ENCODE measurements at places on chromosomes 12 and 14.

- DNase-seq, result peak; percentile 56
These were observed 164.5 kb downstream of the SLC38A4 start for GRCh38 chr12:46661110-46661845.

DNA sequence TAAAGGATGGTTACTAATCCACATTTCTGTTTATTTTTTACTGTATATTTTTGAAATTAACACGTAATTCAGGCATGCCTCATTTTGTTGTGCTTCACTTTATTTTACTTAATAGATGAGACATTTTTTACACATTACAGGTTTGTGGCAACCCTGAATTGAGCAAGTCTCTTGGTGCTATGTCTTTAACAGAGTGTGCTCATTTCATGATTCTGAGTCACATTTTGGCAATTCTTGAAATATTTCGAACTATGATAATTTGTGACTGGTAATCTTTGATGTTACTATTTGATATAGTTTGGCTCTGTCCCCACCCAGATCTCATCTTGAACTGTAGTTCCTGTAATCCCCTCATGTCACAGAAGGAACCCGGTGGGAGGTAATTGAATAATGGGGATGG, 1120.5 kb upstream of the FLRT2 start:
- DNase-seq, result no peak

- no peak for DNase-seq
These were observed 110.2 kb downstream of the PLEKHA5 start for GRCh38 chr12:19239616-19240234.

DNA sequence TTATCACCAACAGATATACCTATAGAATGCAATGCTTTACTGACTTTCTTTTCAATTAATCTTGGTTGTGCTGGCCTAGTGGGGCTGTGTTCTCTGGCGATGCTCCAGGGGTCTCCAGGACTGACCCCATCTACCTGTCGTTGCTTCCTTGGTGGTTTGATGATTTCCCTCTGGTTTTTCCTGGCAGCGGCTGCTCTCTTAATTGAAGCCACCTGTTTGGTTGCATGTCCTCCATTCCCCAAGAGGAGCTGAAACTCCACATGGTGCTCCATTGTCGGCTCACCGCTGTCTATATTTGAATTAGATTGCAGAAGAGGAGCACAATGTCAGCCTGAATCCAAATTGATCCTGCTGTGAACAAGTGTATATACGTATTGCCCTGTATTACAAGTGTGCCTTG, 7.1 kb upstream of the IFNG-AS1 start:
- no peak for DNase-seq

GRCh38 chr12:28121899-28122655, 68.2 kb upstream of the CCDC91 start:
- no peak for DNase-seq

DNA sequence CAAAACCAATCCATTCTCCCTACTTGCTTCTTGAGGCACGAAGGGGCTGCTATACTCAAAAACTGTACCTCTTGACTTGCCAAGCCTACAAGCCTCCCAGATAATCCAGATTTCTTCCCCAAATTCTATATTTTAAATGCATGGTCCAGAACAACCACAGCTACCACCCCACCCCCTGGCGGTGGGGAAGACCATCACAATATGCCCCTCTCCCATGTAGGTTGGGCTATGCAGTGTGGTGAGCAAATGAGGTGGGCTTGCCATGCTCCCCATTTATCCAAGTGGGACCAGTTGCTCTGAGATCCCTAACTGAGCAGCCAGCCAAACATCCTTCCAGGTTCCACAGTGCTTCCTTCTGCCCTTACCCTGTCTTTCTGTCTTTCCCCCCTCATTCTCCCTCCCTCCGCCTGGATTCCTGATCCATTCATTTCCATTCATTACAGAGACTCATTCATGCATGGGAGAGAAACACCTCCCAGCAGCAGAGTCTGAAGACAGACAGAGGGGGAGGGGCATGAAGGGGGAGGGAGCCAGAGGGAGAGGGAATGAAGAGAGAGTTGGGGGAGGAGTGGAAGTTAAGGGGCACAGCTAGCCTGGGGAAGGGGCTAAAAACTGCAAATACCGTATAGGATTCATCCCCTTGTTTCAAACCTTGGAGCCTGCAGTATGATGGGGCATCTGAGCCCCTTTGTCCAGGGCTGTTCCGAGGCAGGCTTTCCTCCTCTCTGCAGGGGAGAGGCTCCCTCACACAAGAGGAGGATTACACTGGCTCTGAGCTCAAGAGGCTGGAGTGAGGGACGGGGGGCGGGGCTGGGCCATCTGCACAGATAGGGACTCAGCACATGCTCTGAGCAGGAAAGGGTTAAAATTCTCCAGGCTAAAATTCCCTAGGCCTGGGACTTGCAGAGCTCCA, 4.4 kb downstream of the ZNF219 start:
- DNase-seq, result peak; percentile 89

GRCh38 chr12:68514807-68515411, 95.8 kb upstream of the RAP1B start:
- no peak for DNase-seq

DNA sequence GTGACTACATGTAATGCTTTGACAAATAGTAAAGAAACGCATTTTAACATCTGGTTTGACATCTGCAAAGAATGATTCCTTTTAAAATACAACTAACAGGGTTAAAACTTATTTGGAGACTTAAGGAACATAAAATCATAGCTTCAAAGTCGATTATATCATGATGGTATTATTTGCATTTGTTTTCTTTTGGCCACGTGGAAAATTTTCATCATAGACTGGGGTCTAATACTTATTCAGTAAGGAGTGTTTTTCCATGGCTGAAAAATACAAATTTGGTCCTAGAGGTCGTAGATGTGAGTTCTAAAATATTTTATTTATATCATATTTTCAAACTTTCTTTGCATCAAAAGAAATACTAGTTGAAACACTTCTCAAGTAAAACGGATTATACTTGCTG, 31.5 kb upstream of the LMNTD1 start:
- no peak for DNase-seq

DNA sequence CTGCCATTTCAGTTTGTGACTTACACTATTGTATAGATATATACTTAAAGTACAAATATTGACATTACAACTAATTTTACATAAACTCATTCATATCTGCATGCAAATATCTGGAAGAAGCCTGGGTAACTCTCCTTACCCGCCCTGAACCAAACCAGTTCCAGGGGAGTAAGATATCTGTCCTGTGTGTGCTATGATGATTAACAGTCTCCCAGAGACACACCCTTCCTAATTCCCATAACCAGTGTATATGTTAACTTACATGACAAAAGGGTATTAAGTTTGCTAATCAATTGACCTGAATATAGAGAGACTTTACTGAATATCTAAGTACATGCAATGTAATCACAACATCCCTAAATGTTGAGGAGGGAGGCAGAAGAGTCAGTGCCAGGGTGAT, 23.0 kb downstream of the PRB3 start:
- no peak for DNase-seq

GRCh38 chr12:10238526-10238925, 25.8 kb downstream of the GABARAPL1 start:
- no peak for DNase-seq

DNA sequence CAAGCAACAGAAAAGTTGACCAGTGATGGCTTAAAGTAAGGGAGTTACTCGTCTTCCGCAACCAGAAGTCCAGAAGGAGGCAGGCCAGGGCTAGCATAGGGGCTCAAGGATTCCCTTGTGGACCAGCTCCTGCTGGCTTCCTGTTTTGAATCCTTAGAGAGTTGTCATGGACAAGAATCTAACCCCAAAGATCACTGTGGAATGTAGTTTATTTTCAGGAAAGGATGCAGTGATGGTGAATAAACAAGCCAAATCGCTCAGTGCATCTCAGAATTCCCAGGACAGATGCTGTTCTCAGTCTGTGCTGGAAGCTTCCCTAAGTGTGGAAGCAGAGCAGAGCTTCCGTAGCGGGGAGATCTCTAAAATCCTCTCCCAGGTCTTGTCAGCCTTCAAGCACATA, 311.3 kb downstream of the C12orf75 start:
- no peak for DNase-seq

DNA sequence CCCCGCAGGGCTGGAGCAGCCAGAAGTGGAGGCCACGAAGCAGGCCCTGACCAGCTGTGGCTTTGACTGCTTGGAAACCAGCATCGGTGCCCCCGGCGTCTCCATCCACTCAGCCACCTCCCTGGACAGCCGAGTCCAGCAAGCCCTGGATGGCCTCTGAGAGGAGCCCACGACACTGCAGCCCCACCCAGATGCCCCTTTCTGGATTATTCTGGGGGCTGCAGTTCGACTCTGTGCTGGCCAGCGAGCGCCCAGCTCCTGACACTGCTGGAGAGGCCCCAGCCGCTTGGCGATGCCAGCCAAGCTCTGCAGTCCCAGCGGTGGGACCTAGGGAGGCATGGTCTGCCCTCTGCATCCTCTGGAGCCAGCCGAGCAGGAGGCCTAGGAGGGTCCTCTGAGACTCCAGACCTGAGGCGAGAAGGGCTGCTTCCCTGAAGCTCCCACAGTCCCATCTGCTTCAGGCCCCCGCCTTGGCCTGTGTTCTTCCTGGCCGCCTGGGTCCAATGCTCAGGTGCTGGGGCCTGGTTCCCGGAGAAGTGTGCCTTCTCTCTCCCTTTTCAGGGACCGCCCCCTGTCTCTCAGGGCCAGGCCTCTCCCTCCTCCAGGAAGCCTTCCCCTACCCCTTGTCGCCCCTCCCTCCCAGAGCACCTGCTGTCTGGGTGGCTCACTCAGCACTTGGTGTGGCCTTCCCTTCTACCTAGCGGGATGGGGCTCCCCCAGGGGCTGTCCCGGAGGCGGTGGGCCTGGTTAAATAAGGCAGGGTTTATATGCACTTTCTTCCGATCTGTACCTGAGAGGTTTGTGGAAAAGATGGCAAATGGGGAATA, 23.0 kb downstream of the MVK start:
- DNase-seq, result peak; percentile 43

DNA sequence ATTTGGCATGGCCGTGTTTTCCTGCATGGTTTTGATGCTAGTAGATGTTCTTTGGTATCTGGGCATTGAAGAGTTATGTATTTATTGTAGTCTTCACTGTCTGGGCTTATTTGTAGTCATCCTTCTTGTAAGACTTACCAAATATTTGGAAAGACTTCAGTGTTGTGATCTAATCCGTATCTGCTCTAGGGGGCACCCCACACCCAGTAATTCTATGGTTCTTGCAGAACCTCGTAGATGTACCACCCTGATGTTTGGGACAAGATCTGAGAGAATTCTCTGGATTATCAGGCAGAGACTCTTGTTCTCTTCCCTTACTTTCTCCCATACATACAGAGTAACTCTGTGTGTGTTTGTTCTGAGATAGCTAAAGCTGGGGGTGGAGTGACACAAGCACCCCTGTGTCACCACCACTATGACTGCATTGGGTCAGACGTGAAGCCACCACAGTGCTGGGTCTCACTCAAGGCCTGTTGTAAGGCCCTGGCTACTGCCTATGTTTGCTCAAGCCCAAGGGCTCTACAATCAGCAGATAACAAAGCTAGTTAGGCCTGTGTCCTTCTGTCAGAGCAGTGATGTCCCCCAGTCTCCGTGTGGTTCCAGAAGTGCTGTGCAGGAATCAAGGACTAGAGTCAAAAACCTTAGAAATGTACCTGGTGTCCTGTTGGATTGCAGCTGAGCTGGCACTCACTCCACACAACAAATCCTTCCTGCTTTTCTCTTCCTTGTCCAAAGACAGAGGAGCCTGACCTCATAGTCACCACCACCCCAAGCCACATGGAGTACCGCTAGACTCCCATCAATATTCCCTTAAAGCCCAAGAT, 9.6 kb downstream of the RDH16 start:
- DNase-seq, result no peak

GRCh38 chr12:70309348-70309747, 56.7 kb upstream of the KCNMB4 start:
- DNase-seq, result no peak

DNA sequence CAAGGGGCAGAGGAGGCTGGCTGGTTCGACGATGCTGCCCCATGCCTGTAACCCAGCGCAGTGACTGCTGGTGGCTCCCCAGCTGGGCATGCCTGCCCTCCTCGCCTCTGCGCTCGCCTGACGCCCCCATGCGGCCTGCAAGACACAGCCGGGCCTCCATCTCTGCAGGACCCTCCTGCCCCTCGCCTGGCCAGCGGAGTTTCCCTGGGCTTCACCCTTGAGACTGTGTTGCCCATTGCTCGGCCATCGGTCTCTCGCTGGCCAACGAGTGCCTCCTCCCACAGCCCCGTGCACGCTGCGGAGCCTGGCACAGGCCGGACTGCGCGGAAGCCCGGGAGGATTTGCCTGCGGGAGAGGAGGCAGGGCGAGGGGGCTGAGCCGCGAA, 17.6 kb downstream of the ASPG start:
- no peak for DNase-seq

DNA sequence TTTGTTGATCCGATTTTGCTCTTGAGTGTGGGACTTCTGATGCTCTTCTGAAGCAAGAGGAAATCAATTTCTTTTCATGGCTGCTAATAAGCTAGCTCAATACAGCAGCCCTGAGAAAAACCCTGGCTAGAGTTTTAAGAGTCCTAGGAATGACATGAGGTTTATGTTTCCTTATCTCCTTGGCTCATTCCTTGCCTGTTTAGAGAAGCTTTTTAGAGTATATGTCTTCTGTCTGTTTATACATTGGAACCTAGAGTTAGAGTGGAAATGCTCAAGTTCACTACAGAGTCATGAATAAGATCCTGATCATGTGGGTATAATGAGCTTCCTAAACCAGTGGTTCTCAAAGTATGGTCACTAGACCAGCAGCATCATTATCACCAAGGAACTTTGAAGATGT, 34.5 kb downstream of the SMOC1 start:
- no peak for DNase-seq

DNA sequence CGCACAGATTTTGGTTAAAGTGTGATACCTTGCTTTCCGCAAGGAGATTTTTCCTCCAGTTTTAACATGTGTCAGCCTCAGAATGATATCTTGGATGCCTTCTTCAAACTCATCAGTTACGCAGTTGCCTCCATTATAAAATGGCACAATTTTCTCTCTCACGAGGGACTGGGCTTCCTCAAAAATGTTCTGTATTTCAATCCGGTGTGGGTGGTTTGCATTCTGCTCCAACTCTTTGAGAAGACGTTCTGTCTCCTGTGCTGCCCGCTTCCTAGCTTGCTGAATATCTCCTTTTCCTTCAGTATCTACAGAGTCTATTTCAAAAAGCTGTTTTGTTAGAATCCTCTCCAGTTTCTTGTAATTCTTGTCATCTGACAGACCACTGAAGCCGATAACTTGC, 1.8 kb downstream of the BAG5 start:
- DNase-seq, result no peak

DNA sequence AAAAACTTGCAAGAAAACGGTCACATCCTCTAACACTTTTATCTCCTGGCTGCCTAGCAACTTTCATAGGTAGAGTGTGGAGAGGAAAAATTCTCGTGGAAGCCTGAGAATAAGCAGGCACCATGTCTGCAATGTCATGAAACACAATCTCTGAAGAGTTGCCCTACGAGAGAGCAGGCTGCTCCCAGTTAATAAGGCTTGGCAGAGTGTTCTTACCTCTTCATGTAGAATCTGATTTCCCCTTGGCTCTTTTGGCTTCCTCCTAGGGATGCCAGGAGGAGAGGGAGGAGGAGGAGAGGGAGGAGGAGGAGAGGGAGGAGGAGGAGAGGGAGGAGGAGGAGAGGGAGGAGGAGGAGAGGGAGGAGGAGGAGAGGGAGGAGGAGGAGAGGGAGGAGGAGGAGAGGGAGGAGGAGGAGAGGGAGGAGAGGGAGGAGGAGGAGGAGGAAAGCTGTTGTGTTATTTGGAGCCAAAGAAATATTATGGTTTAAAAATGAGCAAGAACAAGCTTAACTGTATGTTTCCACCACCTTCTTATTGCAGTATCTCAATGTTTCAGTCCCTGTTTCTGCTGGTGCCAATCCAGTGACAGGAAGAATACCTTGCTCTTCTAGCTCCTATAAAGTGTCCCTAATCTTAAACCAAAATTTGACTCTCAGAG, 52.9 kb downstream of the EGLN3 start:
- no peak for DNase-seq

GRCh38 chr12:116138781-116139180, 138.7 kb downstream of the MED13L start:
- no peak for DNase-seq

Data from NCI-H510A treated with DMSO at 0.1 percent for 48 hours (cell line).